ENCODE measurements at places on chromosomes 2 and 18. TPM values are rescaled to one million over a fixed set of nuclear protein-coding genes. Genes with fewer than 3 reads are reported as not detected.

GRCh38 chr2:57614988-57615387 lies 431.6 kb upstream of the VRK2 start:
- DNase-seq = no peak

- DNase-seq = no peak
Measured at GRCh38 chr2:239186516-239187357, 214.1 kb downstream of the HDAC4 start.

DNA sequence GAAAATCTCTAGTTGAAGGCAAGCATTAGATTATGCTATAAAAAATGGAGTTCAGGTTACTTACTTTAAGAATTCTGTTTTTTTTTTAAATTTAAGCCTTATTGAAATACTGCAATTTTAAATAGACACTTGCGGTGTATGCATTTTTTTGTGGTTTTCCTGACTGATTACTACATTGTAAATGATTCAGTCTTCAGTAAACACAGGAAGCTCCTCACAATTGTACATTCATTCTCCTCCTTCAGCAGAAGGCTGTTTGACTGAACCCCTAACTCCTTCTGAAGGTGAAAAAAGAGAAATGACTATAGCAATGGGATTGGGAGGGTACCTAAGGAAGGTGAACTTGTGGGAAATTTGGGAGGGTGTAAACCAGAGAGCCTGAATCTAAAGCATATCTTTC lies 136.1 kb downstream of the GCA start:
- DNase-seq = no peak

Gene UCN
- 0.79 TPM for polyA plus RNA-seq

GRCh38 chr2:28981016-28981441 lies at the start of gene TOGARAM2:
TSS of gene TOGARAM2 (plus strand) at chr2:28981298. CDS start at chr2:28994835, 13,537 bp downstream.
- no peak for DNase-seq

GRCh38 chr18:54787616-54788015 lies 40.7 kb upstream of the RAB27B start:
- no peak for DNase-seq

DNA sequence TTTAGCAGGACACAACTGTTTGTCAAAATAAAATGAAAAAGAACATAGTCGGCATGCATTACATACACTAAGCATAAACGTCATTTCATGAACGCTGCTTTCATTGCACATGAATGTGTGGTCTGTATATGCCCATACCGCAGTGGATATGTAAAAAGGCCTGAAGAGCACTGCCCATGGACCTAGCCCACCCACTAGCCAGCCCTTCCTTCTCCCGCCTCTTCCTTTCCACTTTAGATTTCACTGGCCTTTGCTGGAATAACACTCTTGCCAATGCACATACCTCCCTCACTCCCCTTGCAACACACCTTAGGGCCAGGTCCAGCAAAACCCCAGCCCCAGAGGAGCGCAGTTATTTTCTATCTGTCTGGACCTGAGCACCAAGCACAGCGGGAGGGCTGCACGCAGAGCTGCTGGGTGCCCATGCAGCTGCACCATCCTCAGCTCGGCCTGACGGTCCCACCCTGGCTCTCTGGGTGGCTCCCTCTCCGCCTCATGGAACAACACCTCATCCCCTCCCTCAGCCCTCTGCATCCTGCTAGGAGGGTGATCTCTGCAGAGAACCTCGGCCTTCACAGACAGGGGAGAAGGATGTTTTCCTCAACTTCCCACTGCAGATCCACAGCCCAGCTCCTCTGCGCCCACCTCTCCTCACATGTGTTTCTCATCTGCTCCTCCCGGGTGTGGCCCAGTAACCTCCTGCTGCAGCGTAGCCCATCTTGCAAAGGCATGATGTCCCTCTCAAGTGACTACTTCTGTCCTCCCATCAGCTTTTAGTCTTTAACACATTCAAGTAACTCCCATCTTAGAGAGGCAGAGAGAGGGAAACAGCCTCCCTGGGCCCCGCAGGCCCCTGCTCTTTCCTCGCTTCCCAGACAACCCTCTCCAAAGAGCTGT lies 72.7 kb downstream of the FBXO15 start:
- no peak for DNase-seq

GRCh38 chr2:95072424-95072823 lies 46.9 kb downstream of the MAL start:
- DNase-seq = no peak

- DNase-seq = no peak
Measured at GRCh38 chr2:189543367-189543766, 37.2 kb downstream of the SLC40A1 start.

GRCh38 chr2:223526106-223526505 lies 76.1 kb downstream of the SCG2 start:
- no peak for DNase-seq

Data from left renal cortex interstitium (tissue), 4 donors.